HT1080 (cell line): ENCODE measurements at places on chromosomes 7 and 10. TPM values are rescaled to one million over a fixed set of nuclear protein-coding genes. Genes with fewer than 3 reads are reported as not detected.

CPXM2 gene
- total RNA-seq: 0.08 TPM in 1 of 2 replicates, not detected in the other

RBM20 gene
- total RNA-seq: 0.27 and 0.40 TPM in 2 replicates

ZNF736 gene
- total RNA-seq: 2.1 and 3.5 TPM in 2 replicates

PRKCQ gene
- 0.16 and 0.33 TPM in 2 replicates for total RNA-seq

ZP3 gene
- total RNA-seq: 0.94 and 2.5 TPM in 2 replicates

SEM1 gene
- total RNA-seq: 129 and 152 TPM in 2 replicates

LRRC61 gene
- not detected in 2 replicates for total RNA-seq

NKX2-3 gene
- total RNA-seq: not detected in 2 replicates

ADCK2 gene
- total RNA-seq: 27.6 and 27.9 TPM in 2 replicates

NRG3 gene
- not detected in 2 replicates for total RNA-seq

HTRA1 gene
- 39.4 and 41.7 TPM in 2 replicates for total RNA-seq

ACHE gene
- total RNA-seq: 0.27 TPM in 1 of 2 replicates, not detected in the other

TRPV5 gene
- not detected in 2 replicates for total RNA-seq
